ENCODE measurements at places on chromosomes 16 and 17.
A peak's percentile ranks its signal among the peaks of the same experiment; 100 is the strongest.

DNA sequence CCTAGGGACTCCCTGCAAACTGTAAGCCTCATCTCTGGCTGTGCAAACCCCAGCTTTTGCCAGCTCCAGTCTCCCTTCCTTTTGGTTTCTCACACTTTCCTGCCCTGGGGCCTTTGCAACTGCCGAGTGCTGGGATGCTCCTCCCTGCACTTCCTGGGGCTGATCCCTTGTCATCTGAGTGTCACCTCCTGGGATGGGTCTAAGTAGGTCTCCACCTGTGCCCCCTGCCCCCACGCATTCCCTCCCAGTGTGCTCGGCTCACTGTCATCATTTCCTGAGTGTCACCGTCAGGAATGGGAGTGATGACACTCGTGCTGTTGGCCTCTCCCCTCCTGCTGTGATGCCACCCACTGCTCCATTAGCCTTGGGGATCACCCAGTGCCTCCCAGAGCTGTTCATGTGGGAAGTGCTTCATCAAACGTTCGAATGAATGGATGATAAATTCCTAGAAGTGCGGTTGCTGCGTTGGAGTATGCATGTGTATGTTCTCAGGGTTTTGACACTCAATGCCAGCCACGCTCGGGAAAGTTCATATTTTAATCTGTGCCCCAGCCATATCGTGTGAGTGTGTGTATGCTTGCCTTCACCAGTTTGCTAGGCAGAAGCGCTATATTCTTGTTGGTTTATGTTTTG, 189.9 kb downstream of the NTN1 start:
- no peak for DNase-seq

GRCh38 chr17:48564188-48565021, 13.7 kb downstream of the HOXB4 start:
- no peak for DNase-seq

DNA sequence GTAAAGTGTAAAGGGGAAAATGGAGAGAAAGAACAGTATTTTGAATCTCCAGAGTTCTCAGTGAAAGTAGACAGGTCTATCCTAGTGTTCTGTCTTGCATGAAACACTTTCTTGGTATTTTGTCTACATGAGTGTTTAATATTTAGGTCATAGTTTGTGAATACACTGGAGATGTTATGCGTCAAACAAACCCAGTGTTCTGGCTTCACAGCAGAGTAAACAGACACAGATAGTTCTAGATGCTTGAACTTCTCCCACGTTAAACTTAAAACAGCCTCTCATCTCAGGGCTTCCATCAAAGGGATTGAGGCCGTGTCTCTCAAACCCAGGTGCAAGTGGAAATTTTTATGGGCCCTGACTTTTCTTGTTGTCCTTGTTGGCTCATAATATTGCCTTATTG, 48.3 kb downstream of the RBFOX1 start:
- no peak for DNase-seq

DNA sequence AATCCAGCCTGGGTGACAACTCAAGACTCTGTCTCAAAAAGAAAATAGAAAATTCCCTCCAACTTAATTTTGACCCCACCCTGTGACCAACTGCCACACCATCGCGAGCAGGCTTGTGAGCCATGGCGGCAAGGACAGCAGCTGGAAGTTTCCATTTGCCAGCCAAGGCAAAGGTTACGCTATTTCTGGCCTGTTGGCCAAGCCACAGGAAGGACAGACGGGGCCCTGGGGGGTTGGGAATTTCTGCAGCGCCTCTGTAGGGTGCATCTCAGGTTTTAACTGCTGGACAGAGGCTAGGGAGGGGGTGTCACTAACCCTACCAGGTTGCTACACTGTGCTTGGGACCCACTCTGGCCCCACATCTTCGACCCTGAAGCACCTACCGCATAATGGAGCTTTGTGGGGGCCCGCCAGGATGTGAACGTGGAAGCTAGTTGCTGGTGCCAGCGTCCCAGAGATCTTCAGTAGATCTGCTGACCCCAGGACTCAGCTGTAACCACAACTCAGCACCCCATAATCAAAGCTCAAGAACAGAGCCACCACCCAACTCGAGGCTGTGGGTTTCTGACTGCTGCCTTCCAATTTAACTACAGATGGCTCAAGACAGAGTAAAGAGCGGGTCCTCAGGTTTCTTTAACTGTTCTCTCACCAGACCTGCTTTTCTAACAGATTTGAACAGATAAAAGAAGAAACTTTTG, 10.9 kb downstream of the KIFC3 start:
- DNase-seq, result no peak

DNA sequence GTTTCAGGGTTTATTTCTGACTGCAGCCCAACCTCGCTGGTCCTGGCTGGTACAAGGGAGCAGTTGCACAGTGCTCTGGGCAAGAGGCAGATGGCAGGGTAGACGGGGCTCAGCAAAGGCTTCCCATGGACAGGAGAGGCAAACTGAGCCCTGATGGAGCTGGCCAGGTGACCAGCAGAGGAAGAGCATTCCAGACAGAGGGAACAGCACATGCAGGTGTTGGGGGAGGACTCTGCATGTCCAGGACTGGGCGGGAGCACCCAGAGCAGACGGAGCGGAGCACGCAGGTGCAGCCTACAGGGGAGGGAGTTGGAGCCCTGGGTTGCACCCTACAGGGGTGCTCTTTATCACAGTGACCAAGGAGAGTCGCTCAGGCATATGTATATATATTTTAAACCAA, 285.3 kb downstream of the FOXL1 start:
- no peak for DNase-seq

GRCh38 chr17:48952904-48953303, 8.3 kb upstream of the SNF8 start:
- no peak for DNase-seq

- no peak for DNase-seq
These were observed at the start of gene TEKT3 for GRCh38 chr17:15341385-15341849. TEKT3 (minus strand) TSS chr17:15341597; CDS start chr17:15331585, 10,012 bp downstream.

GRCh38 chr17:80577876-80578570, 33.4 kb downstream of the RPTOR start:
- DNase-seq, result no peak

GRCh38 chr16:72711823-72712222, 336.1 kb downstream of the ZFHX3 start:
- no peak for DNase-seq

GRCh38 chr16:14347706-14348105, 276.6 kb downstream of the MRTFB start:
- no peak for DNase-seq

DNA sequence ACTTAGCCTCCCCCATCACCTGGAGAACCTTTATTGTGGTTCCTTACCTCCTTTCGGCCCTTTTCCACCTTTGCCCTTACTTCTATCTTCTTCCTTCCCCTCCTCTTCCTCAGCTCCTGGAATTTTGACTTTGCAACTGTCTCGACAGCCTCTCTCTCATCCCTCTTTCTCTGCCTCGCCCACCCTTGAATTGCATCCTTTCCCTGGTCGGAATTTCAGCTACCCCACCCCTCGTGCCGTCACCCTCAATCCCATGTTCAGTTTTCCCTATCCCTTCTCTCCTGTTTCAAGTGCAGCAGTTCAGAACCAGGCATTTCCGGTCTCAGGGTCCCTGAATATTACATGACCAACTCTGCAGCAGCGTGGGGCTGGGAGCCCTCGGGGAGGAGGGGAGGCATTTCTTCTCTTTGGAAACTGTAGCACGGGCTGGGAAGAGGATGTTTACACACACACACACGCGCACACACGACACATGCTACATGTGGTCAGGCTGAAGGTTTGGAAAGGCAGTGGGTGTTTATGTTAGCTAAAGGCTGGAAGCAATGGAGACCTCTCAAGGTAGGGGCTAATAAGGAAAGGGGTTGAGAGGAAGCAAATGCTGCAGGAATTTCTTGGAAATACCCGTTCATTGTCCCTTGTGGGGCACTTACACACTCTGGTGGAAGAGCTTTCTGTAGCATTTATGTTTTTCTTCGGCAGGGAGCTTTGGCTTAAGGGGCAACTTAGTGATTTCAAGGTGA, 971 bp downstream of the MINK1 start:
- DNase-seq, result peak; percentile 1

DNA sequence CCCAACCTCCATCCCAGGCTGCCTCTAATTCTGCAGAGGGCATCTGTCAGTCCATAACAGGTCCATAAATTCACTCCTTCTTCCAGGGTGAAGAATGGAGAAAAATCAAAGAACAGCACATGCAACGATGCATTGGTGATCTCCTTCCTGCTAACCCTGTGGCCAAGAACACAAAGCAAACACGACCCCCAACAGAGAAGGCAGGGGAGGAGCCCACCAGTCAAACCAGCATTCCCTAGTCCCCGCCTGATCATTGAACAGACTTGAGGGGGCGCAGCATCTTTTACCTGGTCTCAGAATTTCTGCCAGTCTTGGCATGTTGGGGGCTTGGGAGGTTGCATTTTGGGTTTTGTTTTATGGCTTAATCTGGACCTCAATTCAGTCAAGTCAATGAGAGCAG, 476.0 kb downstream of the SLC39A11 start:
- no peak for DNase-seq

DNA sequence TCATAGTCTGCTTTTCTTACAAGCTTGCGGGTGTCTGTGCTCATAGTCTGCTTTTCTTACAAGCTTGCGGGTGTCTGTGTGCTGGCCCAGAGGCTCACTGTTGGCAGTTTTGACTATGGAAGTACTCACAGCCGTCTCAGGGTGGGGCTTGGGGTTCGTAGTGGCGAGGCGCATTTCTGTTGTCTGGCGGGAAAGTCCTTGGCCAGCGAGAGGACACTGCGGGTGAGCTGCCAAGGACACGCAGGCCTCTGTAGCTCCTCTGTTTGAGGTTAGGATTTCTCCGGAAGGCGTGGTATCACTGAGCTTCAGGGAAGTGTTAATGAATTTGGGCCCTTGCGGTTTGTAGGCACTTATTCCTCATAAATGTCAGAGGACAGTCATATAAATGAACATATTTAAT, 13.5 kb downstream of the TBCD start:
- no peak for DNase-seq

DNA sequence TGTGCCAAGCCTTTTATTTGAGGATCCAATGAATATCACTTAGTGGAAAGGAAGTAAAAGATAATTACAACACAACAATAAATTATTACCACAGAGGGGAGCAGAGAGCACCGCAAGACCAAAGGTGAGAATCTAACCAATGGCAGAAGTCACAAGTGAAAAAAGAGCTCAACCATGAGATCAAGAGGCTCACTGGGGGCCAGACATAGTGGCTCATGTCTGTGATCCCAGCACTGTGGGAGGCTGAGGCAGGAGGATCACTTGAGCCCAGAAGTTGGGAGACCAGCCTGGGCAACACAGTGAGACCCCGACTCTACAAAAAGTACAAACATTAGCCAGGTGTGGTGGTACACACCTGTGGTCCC, 17.7 kb downstream of the ANKRD11 start:
- DNase-seq, result no peak

DNA sequence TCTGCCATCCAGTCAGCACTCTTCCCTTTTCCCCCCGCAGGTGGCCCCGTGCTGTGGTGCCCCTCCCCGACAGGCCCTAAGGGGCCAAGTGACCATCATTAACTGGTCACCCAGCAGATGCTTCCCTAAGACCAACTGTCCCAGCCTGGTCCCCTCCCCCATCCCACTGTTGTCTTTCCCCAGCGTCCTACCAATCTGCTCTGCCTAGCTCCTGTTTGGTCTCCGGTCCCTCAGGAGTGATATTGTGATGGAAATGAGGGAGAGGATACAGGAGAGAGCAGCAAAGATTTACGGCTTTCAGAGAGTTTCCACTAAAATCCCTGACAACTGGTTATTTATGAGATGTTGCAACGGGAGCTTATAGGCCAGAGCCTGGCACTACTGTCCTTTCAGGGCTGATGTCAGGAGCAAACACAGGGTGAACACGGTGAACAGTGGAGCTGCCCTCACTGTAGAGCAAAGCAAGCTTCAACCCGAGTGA, 1.4 kb upstream of the TTLL6 start:
- DNase-seq, result no peak

DNA sequence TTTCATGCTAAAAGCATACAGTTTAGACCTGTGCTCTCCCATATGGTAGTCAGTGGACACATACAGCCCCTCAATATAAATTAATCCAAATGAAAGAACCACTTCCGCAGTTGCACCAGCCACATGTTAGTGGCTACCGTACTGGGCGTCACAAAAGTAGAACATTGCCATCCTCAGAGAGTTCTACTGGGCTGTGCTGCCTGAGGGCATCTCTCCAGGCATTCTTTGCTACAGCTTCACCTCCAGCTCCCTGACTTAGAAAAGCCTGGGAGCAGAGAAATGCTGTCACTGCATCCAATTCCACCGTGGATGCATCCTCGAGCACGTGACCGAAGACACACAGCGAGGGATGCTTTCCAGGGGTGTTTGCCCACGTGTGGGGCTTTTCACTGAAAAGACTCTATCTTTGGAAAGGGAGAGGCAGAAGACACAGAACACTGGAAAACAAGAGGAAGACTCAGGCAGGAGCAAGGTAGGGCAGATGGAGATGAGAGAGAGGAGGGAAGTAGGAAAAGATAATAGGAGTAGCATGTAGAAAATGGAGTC, 86.4 kb downstream of the GAS7 start:
- DNase-seq, result no peak

DNA sequence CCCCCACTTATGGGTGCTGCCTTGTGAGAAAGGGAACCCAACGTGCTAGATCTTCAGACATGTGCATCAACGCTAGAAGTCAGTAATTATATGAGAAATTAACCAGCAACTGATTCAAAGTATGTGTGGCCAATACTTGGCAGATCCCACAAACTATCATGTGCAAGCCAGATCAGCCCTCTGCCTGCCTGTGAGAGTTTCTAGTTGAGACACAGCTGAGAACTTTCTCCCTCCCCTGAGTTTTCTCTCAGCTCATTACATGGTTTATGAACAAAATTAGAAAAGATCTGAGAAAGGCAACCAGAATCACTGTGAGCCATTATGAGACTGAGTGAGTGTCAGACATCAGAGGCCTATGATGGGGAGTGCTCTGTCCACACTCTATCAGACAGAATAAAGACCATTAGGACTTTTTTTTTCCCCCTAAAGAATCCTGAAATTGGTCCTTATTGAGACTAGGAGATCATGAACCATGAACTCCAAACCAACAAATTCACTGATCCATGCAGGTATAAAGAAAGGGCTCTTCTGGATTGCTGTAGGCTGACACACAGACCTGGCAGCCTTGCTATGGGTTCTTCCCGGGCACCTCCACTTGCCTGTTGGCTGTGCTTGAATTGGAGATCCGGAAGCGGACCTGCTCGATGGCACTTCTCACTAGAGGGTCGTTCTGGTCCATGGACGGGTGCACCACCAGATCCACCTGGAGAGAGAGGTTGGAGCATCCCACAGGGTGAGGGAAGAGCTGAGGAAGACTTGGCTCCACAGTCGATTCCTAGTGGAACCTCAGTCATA, 51.5 kb downstream of the GTF3C1 start:
- no peak for DNase-seq

DNA sequence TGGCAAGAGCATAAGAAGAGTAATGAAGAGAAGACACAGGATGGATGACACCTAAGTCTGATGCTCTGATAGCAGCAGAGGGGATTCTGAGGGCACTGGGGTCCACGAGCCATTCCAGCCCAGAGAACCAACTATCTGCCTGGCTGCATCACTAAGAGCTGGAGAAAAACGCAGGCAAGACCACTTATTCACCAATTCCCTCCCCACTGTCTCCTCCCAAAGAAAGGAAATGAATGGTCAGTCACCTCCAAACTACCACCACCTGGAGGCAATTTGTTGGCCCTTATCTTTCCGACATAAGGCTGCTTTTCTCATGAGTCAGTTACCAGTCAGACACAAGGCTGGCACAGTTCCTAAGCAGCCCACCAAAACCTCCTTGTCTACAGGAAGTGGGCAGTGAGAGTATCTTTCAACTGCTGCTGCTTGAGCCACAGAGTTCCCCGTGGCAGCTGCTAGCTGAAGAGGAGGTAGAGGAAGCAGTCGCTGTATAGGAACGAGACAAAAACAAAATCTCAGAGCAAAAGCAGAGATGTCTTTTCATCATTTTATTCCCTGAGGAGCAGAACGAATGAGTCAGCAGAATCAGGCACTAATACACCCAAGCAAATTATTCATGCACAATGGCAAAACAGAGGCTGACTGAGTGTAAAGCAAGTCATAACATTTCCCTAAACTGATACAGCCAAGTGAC, 111.1 kb downstream of the SMG6 start:
- DNase-seq, result peak; percentile 40
